ENCODE measurements at places on chromosomes 4 and X.

GRCh38 chrX:1528884-1529203, 8.1 kb downstream of the P2RY8 start:
- DNase-seq: no peak

DNA sequence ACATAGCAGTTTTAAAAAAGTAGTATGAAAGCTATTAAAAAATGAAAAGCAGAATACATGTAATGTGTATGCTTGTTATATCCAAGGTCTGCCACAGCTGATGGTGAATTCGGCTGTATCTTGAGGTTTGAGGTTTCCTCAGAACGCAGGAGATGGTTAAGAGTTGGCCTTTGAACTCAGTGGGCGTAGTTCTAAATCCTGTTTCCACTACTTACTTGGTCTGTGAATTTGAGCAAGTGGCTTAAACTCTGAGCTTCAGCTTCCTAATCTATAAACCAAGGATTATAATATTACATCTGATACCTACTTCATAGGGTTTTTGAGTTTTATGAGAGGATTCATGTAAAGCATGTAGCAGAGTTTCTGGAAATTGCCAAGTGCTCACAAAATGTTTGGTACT, 125.2 kb downstream of the STIM2 start:
- no peak for DNase-seq

GRCh38 chr4:87270144-87270543, 49.7 kb upstream of the KLHL8 start:
- DNase-seq: no peak

DNA sequence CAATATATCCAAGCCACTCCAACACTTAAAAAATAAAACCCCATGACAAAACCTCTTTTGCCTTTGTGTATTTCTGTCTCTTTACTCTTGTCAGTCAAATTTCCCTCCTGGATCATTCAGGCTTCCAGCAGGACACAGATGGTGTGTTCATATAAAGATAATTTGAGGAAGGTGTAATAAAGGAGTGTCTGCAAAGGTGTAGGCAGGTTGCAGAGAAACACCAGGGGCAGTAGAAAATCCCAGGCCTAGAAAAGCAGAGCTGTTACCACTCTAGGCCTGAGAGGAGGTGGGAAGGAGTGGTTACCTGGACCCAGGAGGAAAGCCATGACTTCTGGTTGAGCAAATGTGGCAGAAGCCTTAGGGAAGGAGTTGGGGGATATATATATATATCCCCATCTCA, 28.8 kb downstream of the CHRNA9 start:
- DNase-seq: no peak

GRCh38 chr4:38610966-38611431, 53.0 kb upstream of the KLF3 start:
- no peak for DNase-seq

GRCh38 chrX:13128104-13128503, 83.7 kb upstream of the FAM9C start:
- no peak for DNase-seq

- DNase-seq: no peak
Measured at GRCh38 chrX:120761810-120762209, 113.9 kb downstream of the CT47B1 start.

GRCh38 chrX:11146411-11146810, 35.3 kb downstream of the HCCS start:
- DNase-seq: no peak

DNA sequence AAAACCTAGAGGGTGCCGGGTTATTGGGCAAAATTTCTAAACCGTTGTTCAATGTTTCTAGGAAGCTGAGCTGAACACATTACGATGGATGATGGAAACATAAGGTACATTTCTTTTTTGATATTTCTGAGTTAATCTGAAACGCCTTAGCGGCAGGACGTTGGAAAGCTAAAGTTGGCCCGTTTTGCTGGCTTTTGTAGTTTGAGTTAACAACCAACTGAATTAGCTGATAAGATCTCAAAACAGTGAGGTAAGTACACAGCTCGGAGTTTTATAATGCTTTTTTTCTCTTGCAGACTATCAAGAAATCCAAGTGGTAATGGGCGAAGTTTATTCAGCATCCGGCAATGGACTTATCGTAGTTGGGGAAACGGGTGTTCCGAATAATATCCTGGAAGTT, 73.5 kb downstream of the PRSS12 start:
- DNase-seq: no peak

DNA sequence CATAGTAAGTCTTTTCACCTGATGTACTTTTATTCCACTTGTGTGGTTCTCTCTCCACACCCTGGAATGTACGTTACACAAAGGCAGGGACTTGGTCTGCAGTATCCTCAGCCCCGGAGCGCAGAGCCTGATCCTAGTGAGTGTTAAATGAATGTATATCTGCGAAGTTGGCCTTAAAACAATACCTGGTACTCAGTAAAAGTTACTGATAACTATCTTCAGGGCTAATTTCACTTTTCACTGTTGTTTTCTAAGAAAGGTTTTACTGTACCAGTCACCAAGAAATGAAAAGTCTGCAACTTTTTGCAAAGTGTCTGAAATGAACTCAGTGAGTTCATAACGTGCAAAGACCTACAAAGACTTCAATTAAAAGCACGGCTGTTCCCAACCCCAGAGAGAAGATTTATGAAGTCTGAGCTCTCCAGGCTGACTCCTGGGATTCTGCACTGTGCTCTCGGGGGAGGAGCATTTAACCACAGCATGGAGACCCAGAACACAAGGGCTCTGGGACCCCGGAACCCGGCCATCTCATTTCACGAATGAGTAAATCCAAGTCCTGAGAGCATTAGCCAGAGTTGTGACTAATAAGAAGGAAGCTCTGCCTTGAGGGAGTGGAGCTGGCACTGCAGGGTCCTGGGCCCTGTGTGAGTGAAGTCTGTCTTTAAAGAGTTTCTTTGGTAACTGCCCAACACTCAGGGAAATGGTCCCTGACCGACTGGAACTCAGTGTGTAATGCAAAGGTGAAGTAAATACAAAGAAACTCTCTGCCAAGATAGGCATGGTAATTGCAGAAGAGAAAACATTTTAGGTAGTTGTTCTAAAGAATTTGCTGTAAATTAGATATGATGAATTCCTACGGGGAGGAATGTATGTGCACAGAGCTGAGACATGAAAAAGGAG, 165.8 kb downstream of the NSUN7 start:
- DNase-seq: no peak

GRCh38 chrX:114272096-114272686, 311.7 kb upstream of the HTR2C start:
- no peak for DNase-seq

- DNase-seq: no peak
Measured at GRCh38 chrX:100658941-100659381, 15.0 kb downstream of the SRPX2 start.

GRCh38 chr4:125992891-125993290, 678.1 kb downstream of the FAT4 start:
- no peak for DNase-seq

GRCh38 chr4:24999392-25000089, 31.2 kb downstream of the LGI2 start:
- no peak for DNase-seq

DNA sequence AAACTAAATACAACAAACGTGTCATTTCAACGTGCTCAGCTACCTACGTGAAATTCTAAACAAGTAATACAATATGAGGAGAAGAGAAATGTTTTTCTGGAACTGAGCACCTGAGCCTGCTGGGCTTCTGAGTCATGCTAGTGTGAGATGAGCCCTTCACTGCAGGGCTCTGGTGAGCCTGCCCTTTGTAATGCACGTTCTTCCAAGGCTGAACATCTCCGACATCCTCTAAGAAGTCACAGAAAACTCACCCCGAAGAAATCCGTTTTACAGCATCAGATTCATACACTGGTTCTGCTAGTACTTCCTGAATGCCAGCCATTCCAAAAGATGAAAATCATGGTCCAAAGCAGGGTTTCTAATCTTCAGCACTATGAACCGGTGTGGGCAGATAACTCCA, 157.1 kb downstream of the AMELX start:
- no peak for DNase-seq

GRCh38 chrX:149867488-149867887, 13.5 kb upstream of the MAGEA8 start:
- DNase-seq: no peak

DNA sequence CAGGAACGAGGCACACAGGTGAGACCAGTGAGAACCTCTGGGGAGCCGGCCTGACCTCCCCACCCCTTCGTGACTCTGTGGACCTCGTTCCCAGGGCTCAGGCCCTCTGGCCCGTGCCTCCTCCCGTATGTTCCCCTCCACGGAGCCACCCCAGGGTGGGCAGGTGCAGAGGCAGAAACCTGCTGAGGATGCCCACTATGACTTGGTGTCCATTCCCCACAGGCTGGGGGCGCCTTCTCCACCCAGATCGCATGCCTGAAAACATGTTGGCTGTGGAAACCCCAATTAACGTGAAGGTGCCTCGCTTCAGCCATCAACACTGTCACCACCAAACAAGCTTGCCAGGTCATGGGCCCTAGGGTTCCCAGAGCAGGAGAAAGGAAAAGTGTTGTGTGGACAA, 27.0 kb downstream of the BLOC1S4 start:
- DNase-seq: no peak

All from activated T-cell treated with anti-CD3 and anti-CD28 coated beads, Interleukin-2, amount 50 U/mL, for 4 hours (primary cell).